ENCODE measurements at places on chromosomes 12 and 14.
A peak's percentile ranks its signal among the peaks of the same experiment; 100 is the strongest.

- DNase-seq: no peak
Observed at GRCh38 chr12:52925717-52926595, 21.1 kb upstream of the KRT8 start.

DNA sequence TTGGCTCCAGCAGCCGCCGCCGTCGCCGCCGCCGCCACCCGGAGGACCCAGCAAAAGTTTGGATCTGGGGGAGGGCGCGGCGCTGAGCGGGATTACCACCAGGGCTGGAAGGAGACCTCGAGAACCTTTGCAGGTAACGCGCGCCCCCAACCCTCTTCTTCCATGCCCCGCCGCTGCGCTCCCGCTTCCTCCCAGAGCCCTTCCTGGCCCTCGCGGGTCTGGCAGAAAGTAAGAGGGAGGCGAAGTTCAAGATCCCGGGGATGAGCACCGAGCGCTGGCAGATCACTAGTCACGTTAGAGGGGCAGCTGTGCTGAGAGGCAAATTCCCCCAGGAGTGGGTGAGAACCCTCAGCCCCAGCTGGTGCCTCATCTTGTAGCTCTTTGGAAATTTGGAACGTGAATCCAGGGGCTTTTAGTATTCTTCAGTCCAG is 3.9 kb downstream of the FLRT2 start:
- no peak for DNase-seq

- DNase-seq: no peak
Observed at GRCh38 chr14:20834899-20835298, 32.3 kb upstream of the RNASE1 start.

- no peak for DNase-seq
Observed at GRCh38 chr12:2627076-2627834, 167.5 kb upstream of the FKBP4 start.

DNA sequence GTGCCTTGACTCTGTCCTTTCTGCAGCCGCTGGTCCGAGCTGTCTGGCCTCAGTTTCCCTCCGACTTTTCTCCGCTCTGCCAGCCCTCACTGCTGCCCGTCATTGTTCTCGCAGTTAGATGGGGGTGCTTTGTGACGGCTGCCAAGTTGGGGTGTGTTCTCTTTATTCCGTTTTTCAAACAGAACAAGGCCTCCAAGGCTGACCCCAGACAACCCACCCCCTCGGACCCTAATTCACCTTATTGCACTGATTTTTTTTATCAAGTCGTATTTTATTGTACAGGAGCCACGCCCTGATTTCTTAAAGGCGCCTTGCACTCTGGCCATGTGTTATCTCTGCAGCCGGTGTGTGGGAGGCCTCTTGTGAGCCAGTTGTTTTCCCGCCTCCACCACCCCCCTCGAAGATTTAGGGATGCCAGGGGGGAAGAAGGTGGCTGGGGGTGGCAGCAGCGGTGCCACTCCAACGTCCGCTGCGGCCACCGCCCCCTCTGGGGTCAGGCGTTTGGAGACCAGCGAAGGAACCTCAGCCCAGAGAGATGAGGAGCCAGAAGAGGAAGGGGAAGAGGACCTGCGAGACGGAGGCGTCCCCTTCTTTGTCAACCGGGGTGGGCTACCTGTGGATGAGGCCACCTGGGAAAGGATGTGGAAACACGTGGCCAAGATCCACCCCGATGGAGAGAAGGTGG is 1.3 kb downstream of the VASH1 start:
- DNase-seq: peak; percentile 46

DNA sequence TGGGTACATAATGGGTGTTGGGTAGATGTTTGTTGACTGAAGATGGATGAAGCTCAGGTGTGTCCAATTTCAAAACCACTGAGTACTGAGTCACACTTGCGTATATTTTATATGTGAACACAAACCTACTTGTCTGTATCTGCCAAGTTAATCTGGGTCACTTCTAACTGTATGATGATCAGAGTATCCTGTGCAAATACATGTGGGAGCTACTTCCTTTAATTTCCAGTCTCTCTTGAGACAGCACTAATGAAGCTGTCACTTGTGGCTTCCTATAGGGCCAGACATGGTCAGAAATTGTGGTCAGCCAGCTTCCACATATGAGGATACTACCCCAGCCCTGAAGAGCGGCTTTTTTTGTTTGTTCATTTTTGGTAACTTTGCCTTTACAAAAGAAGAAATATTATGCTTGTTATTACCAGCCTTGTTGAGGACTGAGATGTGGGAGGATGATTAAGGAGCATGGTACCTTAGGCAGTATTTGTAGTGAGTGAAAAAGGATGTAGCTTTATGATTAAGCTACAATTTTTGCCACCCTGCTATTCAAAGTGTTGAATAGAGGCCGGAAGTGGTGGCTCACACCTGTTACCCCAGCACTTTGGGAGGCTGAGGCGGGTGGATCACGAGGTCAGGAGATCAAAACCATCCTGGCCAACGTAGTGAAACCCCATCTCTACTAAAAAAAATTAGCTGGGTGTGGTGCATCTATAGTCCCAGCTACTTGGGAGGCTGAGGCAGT is 32.4 kb downstream of the PLXNC1 start:
- no peak for DNase-seq

DNA sequence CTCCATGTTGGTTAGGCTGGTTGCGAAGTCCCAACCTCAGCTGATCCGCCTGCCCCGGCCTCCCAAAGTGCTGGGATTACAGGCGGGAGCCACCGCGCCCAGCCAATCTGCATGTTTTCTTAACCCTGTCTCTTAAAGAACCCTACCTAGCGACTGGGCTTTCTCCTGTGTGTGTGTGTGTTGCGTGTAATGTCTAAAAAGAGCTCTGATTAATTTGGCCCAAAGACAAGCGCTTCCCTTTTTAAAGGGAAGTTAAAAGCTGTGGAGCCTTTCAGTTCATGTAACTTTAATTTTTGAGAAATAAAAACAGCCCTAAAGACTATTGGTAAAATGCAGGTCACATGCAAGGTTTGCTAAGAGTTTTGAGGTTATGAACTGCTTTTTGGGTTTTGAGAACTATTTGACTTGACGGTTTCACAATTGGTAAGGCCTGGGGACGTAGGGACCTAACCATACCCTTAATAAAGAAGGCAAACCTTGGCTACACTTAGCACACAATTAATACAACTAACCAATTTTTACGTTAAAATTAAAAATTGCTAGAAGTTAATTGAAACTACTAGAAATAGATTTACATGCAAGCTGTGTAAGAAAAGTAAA is 103.2 kb downstream of the KCNMB4 start:
- no peak for DNase-seq
